Kidney (tissue), 22 donors: ENCODE measurements at places on chromosomes 1 and 21. TPM values are rescaled to one million over a fixed set of nuclear protein-coding genes. Genes with fewer than 3 reads are reported as not detected.

DNA sequence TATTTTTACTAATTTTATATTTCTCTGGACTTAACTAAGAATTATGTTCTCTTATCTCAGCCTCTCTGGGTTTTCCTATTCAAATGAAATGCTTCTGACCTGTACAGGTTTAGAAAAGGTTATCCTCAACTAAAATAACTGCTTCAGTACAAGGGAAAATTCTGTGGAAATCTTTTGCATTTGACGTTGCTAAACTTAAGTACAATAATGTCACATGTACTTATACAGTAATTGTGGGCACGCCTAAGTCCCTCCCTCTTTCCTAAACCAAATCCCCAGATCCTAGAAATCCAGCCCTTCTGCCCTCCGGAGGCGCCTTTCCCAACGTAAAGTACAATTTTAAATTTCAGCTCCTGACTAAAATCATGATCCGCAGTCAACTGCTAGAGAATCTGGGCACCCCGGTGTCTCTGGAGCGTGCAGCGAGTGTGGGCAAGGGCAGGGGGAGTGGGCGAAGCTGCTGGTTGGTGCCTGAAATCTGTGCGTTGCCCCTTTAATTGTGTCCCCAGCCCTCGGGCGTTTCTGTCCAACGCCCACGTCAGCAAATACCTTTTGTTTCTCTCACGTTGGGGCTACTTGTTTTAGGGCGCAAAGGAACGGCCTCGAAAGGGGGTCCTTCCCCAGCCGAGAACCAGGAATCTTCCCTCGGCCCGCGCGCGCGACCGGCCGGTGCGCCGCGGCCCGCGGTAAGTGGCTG is at the start of gene ZBTB8A:
Gene ZBTB8A, plus strand, starts transcription at position 541 of the 697 bp plus-strand sequence. CDS start 53,505 bp downstream, outside the sequence.
- DNase-seq: peak; percentile 82

GRCh38 chr1:101259744-101260148 is 22.9 kb downstream of the S1PR1 start:
- DNase-seq: no peak

WDR3 gene
- total RNA-seq: 20.9 TPM

POU2F1 gene
- 25.2 TPM for total RNA-seq

DNA sequence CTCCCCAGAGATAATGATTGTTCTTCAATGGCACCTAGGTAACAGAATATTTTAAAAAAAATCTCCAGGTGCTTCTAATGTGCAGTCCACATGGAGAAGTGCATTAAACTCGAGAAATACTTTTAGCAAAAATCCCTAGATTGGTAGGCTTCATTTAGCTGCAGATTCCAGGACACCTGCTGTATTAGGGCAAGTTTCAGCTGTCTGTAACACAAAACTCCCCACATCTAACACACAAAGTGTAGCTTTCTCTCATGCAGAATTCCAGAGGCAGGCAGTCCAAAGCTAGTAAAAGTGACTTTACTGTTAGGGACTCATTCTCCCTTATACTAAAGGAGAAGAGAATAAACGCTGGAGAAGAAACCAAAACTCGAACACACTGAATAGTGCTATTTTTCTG is 1414.3 kb upstream of the B3GALT2 start:
- no peak for DNase-seq

DNA sequence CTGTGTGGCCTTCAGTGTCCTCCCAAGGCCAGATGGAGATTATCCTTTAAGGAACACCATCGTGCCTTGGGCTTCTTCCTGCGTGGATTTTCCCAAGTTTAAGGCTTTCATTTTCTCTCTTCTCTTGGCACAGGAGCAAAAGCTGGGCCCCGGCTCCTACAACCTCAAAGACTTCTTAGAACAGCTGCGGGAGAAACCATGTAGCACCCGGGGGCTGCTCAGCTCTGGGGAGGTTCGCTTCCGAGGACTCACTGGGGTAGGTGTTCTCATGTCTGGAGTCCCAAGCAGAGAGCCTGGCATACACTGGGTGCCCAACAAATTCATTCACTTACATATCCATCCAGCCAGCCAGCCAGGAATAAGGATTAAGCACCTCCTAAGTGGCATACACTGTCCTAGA is 6.6 kb upstream of the TTC22 start:
- DNase-seq: no peak

DNA sequence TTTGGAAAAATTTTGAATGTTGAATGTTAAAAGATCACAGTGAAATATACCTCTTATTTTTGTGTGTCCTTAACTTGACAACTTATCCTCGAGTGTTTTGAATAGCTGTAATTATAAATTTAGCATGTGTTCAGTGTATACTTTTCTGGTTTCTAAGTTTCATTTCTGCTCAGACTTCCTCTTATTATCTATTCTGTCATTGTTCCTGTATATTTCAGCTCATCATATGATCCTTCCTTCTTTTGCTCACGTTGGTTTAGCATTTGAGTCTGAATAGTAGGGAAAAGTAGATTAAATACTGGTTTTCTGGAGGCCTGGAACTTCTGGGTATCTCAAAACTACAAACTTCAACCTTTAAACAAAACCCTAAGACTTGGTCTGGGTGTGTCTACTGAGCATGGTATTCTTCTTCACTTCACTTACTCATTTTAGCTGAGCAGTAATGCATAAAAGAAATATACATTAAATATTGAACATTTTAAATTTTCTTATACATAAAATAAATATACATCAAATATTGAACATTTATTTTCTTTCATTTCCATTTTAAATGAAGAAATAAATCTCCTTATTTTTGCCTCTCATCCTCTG is 3.3 kb upstream of the ATP6V1G3 start:
- DNase-seq: no peak

- no peak for DNase-seq
Observed at GRCh38 chr1:192546596-192547190, 28.9 kb upstream of the RGS1 start.

- DNase-seq: no peak
Observed at GRCh38 chr1:27011976-27012563, 580 bp downstream of the TENT5B start.

DNA sequence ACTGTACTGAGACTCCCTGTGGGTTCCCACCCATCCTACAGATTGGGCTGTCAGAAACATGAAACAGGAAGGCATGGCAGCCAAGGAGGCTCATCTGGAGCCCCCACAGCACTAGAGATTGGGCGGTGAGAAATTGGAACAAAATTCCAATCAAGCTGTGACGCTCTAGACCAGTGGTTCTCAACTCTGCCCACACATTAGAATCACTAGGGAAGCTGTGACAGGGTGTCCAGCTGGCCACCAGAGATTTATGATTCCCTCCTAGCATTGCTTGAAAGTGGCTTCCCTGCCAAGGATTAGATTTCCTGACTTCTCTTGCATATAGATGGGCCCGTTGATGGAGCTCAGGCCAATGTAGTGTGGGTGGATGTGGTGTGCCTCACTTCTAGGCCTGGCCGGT is 187.5 kb upstream of the ZC3H12A start:
- no peak for DNase-seq

GRCh38 chr1:187862506-187862905 is 1033.8 kb downstream of the PLA2G4A start:
- no peak for DNase-seq

DNA sequence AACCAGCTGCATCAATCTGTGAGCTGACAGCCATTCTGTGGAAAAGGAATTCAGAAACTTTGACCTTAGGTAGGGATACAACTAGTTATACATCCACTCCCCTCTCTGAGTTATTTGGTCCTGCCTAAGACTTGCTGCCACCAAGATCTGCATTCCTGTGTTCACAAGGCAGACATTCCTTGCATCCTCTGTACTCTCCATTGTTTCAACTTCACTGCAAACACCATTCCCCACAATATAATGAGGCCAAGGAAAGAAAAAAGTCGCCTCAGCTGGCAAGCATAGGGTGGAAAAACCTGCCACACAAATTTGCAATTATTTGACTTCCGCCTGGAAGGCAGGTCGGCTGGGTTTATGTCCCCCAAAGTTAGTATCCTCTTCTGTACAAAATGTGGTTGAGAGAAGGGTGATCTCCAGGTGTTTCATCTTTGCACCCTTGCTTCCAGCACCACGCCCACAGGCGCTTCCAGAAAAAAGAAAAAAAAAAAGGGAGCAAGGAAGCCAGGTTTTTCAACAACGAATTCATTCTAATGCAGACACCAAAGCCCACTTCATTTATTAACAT is 676 bp upstream of the CTTNBP2NL start:
- DNase-seq: peak; percentile 18

CKS1B gene
- 23.1 TPM for total RNA-seq

GRCh38 chr21:27807596-27807995 is 840.7 kb upstream of the ADAMTS5 start:
- DNase-seq: no peak

LENEP gene
- not detected for total RNA-seq

DNA sequence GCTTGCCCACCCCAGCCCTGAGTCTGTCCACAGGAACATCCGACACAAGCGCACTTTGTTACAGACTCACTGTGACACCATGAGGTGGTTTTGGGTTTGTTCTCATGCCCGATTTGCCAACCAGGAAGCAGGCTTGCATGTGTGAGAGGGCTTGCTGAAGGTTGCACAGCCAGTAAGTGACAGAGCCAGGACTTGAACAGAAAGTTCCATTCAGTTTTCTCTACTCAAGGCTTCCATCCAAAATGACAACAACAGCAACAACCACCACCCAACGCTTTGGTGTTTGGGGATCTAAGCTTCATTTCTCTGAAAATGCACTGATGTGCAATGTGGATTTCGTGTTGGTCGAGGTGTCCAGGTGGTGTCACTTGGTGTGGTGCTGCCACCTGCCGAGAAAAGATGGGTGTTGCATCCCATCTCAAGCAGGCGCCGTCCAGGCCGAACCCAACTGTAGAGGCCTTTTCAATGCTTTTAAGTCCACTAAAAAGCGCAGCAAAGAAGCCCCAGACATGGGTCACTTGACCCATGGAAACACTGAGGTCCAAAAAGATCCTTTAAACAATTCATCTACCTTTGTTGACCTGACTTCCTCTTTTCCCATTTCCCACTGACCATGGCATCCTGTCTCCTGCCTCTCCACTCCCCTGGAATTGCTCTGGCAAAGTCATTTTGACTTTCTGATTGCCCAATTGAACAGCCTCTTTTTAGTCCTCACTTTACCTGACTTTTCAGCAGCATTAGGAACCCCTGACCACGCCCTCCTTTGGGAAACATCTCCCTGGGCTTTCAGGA is 12.2 kb downstream of the CITED4 start:
- DNase-seq: peak; percentile 87

SPRR5 gene
- not detected for total RNA-seq

C8B gene
- total RNA-seq: not detected

GRCh38 chr21:46229133-46229922 is 754 bp upstream of the LSS start:
- DNase-seq: no peak

DNA sequence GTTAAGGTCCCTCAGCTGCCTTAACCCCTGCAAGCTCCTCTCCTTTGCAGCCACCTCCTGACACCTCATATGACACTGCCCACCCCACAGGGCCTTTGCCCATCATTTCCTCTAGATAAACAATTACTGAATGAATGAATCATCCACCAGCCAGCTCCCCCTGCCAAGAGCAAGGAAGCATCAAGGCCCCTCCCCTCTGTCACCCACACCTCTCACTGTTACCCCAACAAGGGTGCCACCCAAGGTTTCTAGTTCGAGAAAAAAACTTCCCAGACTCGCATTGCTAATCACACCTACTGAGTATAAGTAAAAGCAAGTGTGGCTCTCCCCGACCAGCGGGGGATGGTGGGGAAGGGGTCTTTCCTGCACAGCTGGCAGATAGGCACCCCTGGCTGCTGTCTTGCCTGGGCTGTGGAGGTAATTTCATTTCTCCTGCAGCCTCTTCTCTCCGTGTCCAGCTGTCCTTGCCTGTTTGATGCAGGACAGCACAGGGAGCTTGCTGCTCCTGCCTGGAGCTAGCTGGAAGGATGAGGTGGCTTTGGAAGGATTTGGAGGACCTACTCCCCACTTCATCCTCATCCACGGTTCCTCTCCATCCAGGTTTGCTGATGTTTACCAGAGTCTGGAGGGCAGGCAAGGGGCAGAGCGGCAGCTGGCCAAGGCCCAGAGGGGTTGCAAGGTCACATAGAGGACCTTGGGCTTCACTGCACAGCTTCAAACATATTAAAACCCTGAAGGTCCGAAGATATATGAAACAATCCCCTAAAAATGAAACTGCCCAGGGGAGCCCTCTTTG is 33.1 kb upstream of the LBR start:
- DNase-seq: no peak
